ENCODE measurements at places on chromosomes 1 and 21.

DNA sequence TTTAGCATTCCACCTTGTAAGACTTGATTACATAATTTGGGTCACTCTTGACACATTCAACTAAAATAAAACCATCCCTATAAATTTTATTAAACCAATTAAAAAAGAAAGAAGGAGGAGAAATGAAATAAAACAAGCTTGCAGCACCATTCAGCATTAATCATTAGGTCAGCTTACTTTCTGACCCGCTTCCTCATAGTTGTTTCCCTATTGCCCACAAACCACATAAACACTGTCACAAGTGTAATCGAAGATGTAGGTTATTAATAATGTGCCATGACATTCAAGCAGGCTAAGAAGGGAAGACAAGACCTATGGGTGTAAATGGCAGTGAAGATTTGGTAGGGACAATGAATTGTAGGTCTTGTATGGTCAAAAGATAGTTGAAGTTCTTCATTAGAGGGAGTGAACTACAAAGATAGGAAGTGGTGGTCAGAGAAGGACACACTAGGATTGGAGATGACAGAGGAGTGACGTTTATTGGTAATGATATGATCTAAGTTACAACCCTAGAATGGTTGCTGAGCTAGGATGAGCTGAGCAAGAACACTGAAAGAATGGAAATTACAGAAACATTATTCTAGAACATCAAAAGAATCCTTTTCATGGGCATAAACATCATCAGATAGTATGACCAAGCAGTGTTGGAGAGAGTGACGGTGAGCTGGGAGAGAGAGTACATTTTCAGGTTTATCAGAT, 231.5 kb downstream of the KCNT2 start:
- no peak overlapping the region for H3K27ac ChIP-seq
- no peaks in the 10 kb centered on the region for H3K36me3 ChIP-seq
- H3K4me3 ChIP-seq, result no peak overlapping the region
- peaks cover 6% of the 10 kb centered on the region for H3K4me1 ChIP-seq
- DNase-seq, result no peak
- no peaks in the 10 kb centered on the region for H3K27me3 ChIP-seq

GRCh38 chr1:47507881-47508701, 70.2 kb downstream of the FOXD2 start:
- peaks cover 9% of the 10 kb centered on the region for H3K4me1 ChIP-seq
- peak overlapping the region; percentile 34 for H3K4me3 ChIP-seq
- no peak overlapping the region for H3K27ac ChIP-seq
- no peaks in the 10 kb centered on the region for H3K36me3 ChIP-seq
- peak; percentile 37 for DNase-seq
- peaks cover 16% of the 10 kb centered on the region for H3K27me3 ChIP-seq

GRCh38 chr1:57986432-57986831, 560.1 kb downstream of the OMA1 start:
- no peak for DNase-seq
- H3K4me1 ChIP-seq, result no peaks in the 10 kb centered on the region
- no peaks in the 10 kb centered on the region for H3K36me3 ChIP-seq
- no peak overlapping the region for H3K27ac ChIP-seq
- H3K27me3 ChIP-seq, result no peaks in the 10 kb centered on the region
- H3K4me3 ChIP-seq, result no peak overlapping the region

DNA sequence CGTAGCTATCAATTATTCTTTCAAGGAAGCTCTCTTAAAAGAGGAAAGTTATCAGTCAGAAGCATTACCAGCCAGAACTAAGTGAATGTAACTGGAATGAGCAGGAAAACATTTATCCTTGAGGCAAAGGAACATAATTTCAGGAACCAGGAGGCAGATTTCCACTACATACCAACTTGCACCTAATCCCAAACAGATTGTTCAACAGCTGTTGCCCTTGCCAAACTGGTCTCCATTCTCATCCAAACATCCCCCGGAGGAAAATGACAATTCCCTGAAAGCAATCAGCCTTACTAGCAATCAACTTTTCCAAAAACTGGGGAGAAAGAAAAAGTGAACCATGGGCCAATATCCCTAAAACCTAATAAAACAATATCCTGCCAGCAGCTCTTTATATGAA, 35.0 kb downstream of the ENAH start:
- DNase-seq, result no peak
- no peaks in the 10 kb centered on the region for H3K4me1 ChIP-seq

DNA sequence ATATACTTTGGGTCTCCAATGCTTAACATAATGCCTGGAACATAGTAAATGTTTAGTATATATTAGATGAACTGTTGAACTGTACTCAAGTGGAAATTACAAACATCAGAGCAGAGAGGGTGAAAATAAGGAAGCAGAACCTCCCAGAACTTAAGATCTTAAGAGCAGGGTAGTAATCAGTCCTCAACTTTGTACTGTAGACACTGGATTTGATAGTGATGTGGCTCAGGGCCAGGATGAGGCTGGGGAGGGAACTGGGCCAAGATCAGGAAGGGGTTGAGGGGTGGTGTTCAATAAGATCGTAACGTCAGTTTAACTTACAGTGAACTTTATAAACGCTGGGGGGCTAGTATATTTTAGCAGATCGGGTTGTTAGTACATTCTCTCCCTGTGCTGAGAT, 15.4 kb downstream of the MPZL1 start:
- no peak for DNase-seq
- peaks cover 5% of the 10 kb centered on the region for H3K36me3 ChIP-seq
- no peak overlapping the region for H3K27ac ChIP-seq

DNA sequence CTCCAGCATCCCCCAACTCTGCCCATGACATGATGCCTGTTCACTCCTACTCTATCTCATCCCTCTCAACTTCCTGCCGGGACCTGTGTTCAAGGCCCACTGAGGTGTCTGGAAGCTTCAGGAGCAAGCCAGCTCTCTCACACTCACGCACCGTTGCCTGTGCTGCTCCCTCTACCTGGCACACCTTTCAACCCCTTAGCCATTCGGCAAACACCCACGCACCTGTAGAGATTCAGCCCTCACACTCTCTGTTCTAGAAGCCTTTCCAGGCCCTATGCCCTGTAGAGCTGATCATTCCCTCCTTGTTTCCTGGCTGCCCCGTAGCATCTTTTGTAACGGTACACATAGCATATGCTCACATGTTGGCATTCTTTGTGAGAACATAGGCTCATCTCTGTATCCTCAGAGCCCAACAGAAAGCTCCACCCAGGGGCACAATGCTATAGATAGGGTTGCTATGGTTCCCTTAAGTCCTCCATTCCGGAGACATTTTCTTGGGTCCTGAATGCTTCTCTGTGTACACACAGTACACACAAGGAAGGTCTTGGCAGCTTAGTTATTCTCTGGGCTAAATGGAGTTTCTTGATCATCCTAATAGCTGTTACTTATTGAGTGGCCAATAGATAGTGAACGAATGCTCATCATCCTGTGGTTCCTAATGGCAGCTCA, 1.3 kb downstream of the C8B start:
- no peak overlapping the region for H3K4me3 ChIP-seq
- no peaks in the 10 kb centered on the region for H3K4me1 ChIP-seq
- DNase-seq, result no peak
- H3K27me3 ChIP-seq, result no peaks in the 10 kb centered on the region

- no peaks in the 10 kb centered on the region for H3K36me3 ChIP-seq
- no peak overlapping the region for H3K4me3 ChIP-seq
- no peaks in the 10 kb centered on the region for H3K27me3 ChIP-seq
- no peak overlapping the region for H3K27ac ChIP-seq
Measured at GRCh38 chr1:223482766-223483165, 89.6 kb downstream of the CCDC185 start.

All from left lung (tissue), 14 donors.